ENCODE measurements at places on chromosomes 12 and 14.
A peak's percentile ranks its signal among the peaks of the same experiment; 100 is the strongest.

DNA sequence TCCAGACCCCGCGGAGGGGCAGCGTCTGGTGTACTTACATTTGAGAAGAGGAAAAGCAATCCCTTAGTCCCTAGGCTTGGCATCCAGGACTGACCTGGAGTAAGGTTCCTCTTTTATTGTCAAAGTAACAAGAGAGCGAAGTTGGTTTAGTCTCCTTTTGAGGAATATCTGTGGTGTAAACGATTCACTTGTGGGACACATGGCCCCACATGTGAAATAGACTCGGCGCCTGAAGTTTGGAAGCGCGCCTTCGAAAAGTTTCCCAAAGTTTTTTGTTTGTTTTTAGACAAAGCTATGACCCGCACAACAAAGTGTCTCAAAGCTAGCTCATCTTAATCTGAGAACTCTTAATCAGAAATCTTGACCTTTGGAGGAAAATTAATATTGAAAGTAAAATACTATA is 744 bp downstream of the STYX start:
- no peak for DNase-seq

DNA sequence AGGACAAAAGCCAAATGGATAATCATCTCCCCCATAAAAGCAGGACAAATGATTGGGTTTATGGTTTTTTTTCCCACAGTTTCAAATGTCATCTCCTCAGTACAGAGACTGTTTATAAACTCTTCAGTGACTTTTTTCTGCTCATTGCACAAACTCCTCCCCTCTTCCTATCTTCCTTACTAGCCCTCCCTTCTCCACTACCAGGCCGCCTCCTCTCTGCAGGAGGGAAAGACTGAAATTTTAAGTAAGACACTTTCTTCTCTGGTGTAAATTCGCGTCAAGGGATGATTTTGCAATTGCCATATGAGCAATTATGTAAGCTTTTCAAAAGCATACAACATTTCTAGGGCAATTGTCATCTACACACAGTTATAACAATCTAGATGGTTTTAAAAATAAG is 37.0 kb downstream of the BTG1 start:
- peak; percentile 16 for DNase-seq

DNA sequence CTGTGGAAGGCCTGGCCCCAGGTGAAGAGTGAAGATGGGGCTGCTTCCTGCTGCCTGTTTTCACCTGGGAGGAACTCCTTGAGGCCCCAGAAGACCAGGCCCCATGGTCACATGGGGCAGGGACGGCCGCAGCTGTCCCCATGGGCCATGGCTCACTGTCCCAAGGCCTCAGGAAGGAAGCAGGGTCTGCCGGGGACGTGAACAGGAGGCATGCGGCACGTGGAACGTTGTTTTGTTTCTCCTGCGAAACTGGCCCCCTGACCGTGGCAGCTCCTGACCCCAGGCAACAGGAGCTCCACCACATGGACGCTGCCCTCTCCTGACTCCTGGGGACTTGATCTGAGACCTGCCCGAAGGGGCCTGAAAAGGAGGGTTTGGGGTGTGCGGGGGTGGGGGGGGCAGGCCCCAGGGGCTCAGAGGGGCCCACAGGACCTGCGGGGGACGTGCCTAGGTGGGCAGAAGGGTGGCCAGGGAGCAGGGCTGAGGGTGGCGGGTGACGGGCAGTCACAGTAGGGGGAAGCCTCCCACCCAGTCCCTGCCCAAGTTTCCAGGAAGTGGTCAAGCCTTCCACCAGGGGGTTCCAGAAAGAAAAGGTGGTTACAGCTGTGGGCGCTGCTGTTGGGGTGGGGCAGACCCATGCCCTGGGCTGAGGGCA is 41.4 kb downstream of the LRCOL1 start:
- no peak for DNase-seq

DNA sequence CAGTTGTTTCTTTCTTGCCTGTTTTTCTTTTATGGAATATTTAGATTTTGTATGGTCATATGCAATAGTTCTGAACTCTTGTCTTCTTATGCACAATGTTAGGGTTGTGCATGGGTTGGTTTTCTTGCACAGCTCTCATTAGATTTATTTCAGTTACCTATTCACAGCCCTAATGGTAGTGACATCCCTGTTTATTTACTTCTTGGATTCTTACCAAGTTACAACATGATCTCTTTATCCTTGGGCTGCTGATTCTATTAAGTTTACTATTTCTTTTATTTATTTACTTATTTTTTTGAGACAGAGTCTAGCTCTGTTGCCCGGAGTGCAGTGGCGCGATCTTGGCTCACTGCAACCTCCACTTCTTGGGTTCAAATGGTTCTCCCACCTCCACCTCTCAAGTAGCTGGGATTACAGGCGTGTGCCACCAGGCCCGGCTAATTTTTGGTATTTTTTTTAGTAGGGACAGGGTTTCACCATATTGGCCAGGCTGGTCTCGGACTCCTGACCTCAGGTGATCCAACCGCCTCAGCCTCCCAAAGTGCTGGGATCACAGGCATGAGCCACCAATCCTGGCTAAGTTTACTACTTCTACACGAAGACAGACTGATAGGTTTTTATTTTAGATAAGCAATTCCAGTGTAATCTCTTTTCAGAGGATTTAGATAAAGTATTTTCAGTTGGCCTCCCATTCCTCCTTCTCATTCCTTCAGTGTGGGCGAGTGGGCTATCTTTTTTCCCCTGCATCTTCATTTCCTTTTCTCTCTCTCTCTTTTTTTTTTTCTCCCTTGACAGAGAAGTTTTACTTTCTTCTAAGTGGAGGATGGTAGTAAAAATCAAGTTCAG is 395.1 kb upstream of the RGS6 start:
- DNase-seq = no peak

- no peak for DNase-seq
Measured at GRCh38 chr12:55470088-55470829, at the start of gene OR6C70. TSS of gene OR6C70 (minus strand) at chr12:55470138. CDS start at chr12:55470138, 0 bp downstream.

DNA sequence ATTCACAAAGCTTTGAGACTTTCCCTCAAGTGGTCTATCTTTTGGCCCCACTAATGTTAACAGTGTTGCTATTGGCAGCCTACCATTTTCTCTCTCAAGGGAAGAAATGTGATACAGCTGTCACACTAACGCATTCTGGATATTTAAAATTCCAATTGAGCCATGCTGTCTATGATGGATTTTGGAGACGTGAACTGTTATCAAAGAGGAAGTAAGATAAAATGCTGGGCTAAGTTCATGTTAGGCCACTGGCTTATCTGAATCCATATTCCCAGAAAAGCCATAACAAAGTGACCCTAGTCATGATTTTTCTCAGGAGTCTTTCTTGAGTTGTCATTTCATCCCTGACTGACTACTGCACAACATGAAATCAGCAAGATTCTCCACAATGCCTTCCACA is 200.2 kb downstream of the PHLDA1 start:
- no peak for DNase-seq

DNA sequence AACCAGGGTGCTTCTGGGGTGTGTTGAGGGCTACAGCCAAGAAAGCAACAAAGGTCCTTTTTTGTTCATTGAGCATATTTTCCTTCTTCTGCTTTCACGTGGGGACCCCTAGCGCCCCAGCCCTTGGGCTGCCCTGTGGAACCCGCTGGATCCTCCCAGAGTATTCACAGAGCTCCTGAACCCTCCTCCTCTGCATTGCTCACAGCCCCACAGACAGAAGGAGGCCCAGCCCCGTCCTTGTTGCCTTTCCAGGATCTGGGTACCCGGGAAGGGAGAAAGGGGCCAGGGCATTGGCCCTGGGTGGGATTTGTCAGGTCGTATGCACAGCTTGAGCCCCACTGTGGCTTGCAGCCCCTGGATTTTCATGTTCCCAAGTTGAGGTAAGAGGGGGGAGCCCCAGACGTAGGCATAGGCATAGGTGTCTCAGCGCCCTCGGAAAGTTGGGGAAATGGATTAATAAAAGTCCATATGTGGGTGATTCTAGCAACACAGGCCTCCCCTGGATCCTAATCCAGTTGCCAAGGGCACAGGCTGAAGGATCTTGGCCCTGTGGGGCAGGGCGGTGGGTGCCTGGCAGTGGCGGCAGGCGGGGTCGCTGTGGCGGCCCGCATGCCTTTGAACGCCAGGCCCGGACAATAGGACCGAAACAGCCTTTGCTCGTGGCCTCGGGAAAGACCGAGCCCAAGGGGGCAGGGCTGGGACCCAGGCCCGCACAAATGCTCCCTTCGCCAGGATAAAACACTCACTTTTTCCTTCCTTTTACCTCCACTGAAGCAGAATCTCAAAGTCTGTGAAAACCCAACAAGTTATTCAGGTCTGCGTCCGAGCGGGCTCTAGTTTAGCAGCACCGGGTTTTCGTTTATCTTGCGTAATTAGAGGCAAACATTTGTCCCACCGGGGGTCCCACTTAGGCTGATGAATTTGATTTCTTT is 3.0 kb upstream of the HOXC10 start:
- DNase-seq = no peak

DNA sequence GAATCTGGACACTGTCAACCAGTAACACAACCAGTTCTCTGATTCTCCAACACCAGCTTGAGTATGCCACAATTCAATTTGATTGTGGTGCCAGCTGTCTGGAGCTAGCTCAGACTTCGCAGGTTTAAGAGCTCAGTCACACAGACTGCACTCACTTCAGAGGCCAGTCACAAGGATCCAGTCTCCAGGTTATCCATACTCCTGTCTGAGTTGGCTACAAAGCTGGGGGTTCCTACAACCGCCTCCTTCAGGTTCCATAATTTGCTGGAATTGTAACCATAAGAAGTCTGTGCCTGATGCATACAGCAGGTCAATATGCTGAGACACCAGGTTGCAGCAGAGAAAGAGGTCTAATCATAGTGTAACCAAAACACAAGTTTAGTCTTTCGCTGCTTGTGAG is 70.5 kb upstream of the CPSF6 start:
- DNase-seq = no peak

- DNase-seq = no peak
Measured at GRCh38 chr12:71335151-71335962, 104.2 kb upstream of the LGR5 start.

DNA sequence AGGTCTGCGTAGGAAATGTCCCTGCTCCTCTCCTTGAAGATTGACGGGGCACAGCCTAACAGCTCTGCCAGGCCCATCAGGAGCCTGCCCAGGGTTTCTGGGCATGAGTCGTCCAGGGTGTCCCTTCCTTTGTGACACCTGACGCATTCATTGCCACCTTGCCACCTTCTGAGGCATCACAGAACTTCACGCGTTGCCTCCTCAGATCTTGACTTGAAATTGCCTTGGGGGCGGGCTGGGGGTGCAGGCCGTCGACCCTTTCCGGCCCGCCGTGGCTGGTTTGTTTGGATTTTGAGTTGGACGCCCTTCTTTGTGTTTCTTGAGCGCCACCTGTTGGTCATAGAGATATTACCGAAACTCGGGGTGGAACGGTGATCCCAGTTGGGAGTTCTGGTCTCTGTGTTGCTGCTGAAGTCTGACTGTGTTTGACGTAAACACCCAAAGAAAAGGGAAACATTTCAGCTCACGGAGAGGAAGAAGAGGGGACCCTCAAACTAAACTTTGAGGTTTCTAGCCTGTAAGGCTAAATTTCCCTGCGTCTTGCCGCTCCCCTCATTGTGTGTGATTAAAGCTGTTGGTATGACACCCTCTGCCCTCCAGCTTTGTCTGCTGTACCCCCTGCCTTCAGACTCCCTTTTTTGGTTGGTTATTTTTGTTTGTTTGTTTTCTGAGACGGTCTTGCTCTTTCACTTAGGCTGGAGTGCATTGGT is 44.6 kb downstream of the MLXIP start:
- peak; percentile 35 for DNase-seq

GRCh38 chr12:128818065-128819022 is 5.4 kb downstream of the SLC15A4 start:
- DNase-seq = no peak

GRCh38 chr14:20978687-20979086 is 11.1 kb upstream of the METTL17 start:
- DNase-seq = no peak

GRCh38 chr14:101037021-101037817 is 133.7 kb upstream of the RTL1 start:
- DNase-seq = no peak

DNA sequence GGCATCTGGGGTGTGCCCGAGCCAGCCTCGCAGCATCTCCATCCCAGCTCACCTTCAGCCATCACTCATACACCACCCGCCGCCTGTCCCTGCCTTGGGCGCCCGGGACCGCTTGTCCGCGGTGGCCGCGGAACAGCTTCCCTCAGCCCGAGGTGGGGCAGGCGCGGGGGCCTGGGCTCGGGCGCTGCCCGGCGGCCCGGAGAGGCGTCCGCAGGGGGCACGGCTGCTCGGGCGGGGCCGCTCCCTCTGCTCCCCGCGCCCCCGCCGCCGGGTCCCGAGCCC is 430 bp downstream of the SLC41A2 start:
- DNase-seq = peak; percentile 30

DNA sequence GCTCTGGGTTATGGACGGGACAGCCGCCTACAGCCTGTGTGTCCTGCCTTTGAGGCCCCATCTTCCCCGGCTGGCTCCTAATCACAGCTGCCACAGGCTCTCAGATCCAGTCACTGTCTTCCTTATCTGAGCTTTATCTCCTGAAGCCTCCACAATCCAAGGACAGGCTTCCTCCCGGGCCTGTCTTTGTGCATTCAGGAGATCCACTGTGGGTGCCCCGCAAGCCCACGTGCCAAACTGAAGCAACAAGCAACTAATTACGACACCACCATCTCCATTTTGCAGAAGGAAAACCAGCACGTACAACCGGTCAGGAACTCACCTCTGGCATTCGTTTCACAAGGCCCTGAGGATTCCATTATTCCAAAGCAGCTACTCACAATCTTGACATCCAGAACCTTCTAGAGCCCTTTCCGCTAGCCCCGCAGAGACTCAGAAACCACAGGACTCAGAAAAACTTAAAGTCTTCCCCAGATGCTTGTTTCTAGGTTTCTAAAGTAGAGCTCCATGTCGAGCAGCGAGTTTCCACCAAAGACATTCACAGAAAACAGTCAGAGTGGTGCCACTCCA is 14.0 kb downstream of the SYNE3 start:
- DNase-seq = no peak

- DNase-seq = no peak
Measured at GRCh38 chr12:13462450-13462849, 265.9 kb downstream of the EMP1 start.

- DNase-seq = no peak
Measured at GRCh38 chr12:49358483-49359141, 8.7 kb upstream of the SPATS2 start.

GRCh38 chr12:113278633-113279032 is 56.3 kb downstream of the SLC8B1 start:
- no peak for DNase-seq

DNA sequence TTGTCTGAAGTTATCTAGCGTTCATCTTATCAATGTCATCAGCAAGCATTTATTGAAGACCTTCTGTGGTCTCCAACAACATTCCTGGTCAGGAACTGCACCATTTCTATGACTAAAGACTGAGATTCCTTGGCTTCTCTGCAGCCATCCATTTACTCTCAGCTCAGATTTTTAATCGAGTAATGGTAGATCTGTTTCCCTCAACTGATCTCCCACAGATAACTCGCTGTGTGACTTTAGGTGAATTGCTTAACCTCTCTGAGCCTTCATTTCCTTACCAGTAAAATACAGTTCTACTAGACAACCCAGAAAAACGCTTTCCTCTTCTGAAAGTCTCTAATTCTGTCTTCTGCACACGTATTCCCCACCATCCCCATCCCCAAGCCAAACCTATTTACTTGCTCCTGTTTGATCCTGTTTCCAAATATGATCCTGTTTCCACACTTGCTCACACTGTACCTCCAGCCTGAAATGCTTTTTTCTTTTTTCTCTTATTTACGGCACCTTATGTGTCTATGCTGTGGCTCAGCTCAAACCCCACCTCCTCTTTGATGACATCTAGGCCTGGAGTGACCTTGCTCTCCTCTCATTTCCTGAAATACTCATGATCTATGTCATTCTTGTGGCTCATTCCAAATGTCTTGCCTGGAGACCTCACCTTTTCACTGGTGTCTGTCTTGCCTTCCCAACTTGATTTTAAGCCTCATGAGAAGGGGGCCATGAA is 21.8 kb downstream of the PLXNC1 start:
- DNase-seq = no peak

Data from anterior cingulate cortex (tissue), 58 donors.